ENCODE measurements at places on chromosomes 7 and 10.

DNA sequence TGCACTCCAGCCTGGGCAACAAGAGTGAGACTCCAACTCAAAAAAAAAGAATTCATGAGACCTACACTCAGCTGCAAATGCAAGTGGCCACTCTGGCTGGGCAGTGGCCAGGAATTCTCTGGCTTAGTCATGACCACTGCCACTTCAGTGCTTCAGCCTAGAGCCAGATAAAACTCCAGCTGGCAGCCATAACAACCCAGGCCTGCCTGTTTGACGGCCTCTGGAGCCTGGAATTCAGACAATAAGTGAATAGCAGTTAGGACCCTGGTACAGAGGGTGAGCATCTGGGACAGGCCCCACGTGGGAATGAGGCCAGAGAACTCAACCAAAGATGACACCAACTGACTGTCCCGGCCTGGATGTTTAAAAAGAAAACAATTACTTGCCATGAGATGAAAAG, 18.9 kb downstream of the RCC1L start:
- no peak for DNase-seq

- no peak for DNase-seq
Measured at GRCh38 chr7:30344513-30344912, 60.1 kb downstream of the ZNRF2 start.

DNA sequence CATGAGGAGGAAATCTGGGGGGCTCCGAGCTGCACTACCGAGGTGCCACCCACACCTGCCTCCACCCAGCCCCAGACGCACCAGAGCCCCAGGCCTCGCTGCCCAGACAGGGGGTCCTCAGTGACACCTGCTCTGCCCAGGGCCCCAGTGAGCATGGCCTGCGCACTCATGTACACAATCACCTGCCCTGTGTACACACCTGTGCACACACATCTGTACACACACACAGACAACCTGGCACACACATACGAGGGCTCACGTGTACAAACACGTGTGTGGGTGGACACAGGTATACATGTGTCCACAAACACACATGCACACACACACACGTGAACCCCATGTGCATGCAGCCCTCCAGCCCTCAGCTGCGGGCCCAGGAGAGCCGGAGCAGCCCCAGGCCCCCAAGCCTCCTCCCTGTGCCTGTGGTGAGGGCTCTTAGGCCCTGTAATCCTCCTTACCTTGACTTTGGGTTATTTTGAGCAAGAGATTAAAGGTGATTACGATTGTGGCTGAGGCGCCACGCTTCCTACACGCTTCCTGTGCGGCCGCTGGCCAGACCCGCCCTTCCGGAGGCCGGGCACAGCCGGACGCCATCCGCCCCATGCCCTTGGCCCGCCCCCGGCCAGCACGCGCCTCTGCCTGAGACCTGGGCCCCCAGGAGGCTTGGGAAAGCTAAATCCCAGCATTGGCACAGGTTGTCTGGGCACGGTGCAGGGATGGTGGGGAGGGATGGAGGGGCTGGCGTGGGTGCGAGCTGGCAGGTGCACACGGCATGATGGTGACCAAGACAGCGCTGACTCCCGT, 71.9 kb downstream of the ELFN1 start:
- no peak for DNase-seq

GRCh38 chr7:108660465-108660864, 90.8 kb downstream of the DNAJB9 start:
- DNase-seq, result no peak

DNA sequence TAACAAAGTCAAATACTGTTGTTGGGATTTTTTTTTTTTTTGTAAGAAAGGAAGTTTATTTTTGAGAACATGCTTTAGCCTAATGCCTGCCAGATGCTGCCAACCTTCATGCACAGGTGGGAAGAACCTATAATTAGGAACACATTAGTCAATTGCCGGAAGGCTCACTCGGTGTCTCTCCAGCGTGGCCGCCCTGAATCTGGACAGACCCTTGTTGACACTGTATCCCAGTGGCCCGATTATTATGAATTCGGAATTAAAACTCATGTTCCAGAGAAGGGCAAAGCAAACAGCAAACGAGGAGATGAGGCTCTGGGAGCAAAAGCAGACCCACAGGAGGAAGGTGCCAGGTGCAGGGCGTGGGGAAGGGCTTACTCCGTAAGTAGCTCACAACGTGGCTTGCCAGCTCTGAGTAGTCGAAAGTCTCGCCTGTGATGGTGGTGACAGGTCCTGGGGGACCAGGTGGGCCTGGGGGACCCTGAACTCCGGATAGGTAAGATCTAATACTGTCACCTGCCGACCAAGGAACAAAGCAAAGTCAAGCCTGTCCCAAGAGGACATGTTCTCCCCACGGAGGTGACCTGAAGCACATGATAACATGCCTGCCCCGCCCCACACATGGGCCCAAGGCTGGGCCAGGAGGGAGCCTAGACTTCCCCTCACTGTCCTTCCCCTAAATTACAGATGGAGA, 48.3 kb downstream of the COL17A1 start:
- peak; percentile 24 for DNase-seq

GRCh38 chr7:92723205-92723604, 113.2 kb downstream of the CDK6 start:
- no peak for DNase-seq

GRCh38 chr10:43077421-43078171, 727 bp downstream of the RET start:
- DNase-seq, result peak; percentile 64

DNA sequence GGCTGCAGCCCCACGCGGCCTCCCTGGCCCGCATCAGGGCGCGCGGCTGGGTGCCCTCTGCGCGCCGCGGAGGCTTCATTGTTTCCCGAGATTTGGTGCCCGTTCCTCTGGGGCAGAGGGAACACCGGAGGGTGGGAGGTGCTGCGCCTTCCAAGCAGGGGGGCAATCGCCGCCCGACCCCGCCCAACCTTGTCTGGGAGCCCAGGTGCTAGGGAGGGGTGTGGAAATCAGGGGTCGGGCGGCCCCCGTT, 1.0 kb upstream of the NRP1 start:
- DNase-seq, result no peak

DNA sequence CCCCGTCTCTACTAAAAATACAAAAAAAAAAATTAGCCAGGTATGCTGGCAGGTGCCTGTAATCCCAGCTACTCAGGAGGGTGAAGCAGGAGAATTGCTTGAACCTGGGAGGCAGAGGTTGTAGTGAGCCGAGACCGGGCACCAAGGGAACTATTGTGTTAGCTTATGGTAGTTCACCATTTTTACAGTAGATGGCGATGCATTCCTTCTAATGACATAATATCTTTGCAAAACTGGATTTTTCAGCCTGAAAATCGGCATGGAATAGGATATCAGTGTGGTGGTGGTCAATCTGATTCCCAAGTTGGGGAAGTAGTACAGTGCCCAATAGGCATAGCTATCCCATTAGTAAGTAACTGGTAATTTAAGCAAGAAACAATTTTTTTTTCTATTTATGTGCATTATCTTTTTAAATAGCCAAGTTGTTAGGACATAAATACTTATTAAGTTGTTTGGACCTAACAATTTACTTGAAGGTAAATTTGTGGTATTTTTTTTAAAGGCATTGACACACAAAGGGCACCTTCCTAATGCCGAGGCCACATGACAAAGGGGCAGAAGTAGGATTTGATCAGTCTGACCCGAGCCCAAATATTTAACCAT, 17.6 kb upstream of the IMPDH1 start:
- no peak for DNase-seq

DNA sequence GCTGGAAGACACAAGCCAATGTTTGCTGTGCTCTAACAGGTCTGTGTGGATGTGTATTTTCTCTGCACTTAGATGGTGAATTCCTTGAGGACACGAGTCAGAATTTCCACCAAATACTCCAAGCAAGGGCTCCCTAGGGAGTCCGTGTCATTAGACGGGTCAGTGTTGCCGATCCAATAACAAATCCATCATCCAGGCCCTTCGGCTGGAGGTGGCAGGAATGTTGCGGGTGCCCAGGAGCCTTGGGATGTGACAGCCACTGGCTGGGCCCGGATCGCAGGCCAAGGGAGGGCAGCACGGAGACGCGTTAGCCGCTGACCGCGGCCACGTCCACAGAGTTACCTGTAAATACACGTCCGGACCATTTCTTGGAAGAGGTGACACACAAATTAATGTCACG, 186.8 kb downstream of the WDR37 start:
- DNase-seq, result no peak

DNA sequence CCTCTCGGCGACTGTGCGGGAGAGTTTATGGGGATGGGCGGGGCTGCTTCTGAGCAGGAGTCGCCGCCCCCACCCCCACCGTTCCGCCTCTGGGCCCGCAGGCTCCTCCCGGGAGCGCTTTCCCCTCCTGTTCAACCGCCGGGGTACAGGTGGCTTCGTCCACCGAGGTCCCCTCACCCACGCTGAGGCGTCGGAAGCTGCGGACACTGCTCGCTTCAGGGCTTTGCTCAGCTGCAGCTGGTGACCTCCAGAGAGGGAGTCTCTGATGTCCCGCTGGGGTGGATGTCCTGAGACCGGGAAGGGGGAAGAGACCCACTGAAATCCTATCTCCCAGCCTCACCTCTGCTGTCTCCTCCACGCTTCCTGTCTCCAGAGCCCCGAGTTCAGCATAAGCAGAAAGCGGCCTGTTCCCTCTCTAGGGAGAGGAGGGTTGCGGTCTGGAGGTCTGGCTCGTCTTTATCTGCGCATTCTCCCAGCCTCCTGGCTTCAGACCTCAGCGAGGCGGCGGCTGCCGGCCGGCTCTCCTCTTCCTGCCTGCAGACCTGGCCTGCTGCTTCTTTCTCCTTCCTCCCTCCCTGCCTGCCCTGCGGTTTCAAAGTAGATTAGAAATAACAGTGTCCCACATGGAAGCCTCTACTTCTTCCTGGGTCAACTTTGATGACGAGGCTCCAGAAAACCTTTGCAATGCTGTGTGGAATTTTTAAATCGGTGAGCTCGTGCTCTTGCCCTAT, 1.8 kb downstream of the CYP2E1 start:
- DNase-seq, result no peak
